ENCODE measurements at places on chromosomes 6 and 20.
A peak's percentile ranks its signal among the peaks of the same experiment; 100 is the strongest.

- no peak for DNase-seq
Observed at GRCh38 chr6:68726337-68726736, 91.3 kb downstream of the ADGRB3 start.

GRCh38 chr20:52270001-52270606 lies 78.5 kb upstream of the ZFP64 start:
- no peak for DNase-seq

GRCh38 chr20:22070610-22071058 lies 365.2 kb downstream of the PAX1 start:
- peak; percentile 84 for DNase-seq

GRCh38 chr20:51467956-51468626 lies 74.4 kb downstream of the NFATC2 start:
- no peak for DNase-seq

- DNase-seq: peak; percentile 78
Observed at GRCh38 chr6:106254636-106255035, 70.9 kb downstream of the ATG5 start.

DNA sequence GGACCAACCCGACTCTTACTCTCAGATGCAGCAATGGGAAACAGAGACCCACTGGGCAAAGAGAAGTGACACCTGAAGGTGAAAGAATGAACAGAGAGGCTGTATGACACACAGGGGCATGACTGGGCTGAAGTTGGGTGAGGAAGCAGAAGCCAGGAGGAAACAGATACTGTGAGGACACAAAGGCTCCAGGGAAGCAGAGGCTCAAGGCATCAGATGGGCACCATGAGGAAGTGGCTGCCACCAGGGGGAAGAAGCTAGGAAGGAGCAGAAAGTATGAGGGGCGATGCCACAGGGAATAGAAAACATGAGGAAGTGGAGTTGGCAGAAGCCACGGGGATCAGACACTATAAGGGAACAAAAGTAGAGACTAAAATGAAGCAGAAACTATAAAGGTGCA lies 30.9 kb upstream of the OCSTAMP start:
- DNase-seq: no peak

GRCh38 chr6:124812067-124812466 lies 150.2 kb upstream of the RNF217 start:
- no peak for DNase-seq

- DNase-seq: peak; percentile 84
Observed at GRCh38 chr6:158819213-158819976, at the start of gene EZR. TSS of gene EZR (minus strand) at chr6:158819368. CDS start at chr6:158818093, 1,275 bp downstream.

DNA sequence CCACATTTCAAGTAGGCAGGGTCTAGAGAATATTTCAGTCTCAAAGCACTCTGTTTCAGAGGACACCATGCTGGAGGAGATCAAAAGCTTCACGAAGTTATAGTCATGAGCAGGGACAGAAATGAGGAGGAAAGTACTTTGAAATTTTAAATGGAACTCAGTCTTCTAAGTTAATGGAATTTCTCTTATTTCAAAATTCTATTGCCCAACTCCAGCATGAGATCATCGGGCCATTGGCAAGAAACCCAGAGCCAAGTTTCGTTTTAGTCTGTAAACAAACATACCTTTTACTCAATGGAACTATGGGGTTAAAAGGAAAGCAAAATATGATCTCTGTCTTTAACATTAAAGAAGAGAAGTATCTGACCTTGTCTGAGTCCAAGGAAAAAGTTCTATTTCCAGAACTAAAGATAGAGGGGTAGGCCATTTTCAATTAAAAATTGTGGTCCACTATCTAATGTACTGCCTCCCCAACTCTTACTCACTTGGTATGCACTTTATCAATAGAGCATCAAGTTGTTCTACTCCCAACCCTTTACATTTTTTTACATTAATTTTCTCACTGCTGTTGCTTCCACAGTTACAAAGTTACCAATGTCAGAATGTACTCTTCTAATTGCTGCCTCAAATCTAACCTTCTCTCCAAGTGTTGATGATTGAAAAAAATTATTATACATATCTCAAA lies 235.3 kb upstream of the NRSN1 start:
- peak; percentile 52 for DNase-seq

- DNase-seq: peak; percentile 36
Observed at GRCh38 chr6:103122766-103123601, 1729.5 kb downstream of the GRIK2 start.

GRCh38 chr6:116268589-116269293 lies 11.0 kb downstream of the TSPYL1 start:
- DNase-seq: peak; percentile 85
